ENCODE measurements at places on chromosomes 1 and 21.

DNA sequence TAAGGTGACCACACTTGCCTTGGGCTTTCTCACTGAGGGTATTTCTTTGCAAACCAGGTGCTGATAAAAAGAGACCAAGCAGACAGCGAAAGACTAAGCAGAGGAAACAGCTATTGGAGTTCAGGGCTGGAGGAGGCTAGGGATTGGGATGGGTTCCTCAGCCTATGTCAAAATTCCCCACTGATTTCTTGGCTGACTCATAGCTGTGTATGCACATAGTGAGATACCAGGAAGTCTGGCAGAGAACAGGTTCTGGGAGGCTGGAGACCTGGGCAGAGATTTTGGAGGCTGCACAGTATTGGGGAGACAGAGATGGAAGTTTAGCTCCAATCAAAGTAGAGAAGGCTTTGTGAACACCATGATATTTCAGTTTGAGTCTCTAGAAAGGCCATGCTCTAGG is 25.3 kb downstream of the YARS1 start:
- DNase-seq: no peak

DNA sequence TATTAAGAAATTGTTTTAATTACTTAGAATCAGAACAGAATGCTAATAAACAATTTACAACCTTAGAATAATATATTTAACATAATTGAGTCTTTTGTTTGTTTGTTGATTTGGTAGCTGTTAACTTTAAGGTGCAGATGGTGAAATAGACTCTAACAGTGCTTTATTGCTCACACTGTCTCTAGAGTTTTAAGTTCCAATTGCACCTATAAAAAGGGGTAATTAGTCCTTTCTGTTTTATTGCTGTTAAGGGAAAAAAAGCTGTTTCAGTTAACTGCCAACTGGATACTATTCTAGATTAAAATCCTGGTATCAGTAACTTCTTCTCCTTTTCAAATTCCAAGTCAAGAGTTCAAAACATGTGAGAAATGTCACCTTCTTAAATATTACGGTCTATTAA is 197.6 kb upstream of the TMPRSS15 start:
- DNase-seq: no peak

DNA sequence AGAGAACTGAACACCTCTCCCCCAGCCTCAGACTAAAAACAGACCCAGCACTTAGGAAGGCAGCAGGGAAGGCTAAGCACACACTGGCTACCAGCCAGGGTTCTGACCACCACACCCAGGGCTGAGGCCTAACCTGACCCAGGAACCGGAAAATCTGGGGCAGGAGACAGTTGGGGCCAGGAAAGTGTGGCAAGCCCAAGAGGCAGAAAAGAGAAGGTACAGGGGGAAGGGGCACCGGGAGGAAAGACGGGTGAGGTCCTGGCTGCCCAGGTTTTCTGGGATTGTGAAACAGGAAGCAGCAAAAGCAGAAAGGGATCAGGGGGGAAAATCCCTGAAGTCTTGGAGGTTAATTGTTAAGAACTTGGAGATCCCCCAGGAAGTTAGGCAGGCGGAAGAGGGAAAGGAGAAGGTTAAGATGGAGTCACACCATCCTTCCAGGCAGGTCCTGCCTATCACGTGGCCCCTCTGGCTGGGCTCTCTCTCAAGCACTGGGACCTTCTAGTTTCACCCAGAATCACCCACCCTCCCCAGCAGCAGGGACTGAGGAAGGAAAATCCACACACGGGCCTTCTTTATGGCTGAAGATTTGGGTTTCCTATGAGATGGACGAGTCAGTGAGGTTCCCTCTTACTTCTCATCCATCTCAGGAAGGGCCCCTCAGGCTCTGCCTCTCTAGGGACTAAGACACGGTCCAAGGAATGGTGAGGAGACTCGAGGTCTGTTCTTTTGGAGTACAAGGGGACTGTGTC is 2.6 kb downstream of the HDGF start:
- DNase-seq: no peak

DNA sequence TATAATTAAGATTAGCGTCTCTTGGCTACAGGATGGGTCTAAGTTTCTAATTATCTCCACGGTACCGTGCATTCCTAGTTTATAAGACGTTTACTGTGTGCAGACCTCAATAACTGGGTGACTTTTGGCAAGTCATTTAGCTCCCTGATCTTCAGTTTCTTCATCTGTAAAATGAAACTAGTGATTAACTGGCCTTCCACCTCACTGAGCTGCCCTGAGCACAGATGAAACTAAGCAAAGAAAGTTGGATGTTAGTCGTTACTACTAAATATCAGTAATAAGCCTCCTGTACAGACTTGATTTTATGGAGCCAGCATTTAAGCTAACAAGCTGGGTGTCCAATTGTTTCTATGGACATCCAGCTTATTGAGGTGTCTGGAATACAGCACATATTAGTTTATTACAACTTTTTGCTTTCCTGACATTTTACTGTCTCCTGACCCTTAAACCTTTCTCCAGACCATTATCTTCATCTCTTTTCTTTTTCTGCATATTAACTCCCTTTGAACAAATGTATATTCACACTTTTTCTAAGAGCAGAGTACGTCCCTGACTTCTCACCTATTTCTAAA is 1.1 kb downstream of the CR2 start:
- no peak for DNase-seq

- DNase-seq: no peak
These were observed 16.6 kb downstream of the CDKN2C start for GRCh38 chr1:50986653-50987052.

DNA sequence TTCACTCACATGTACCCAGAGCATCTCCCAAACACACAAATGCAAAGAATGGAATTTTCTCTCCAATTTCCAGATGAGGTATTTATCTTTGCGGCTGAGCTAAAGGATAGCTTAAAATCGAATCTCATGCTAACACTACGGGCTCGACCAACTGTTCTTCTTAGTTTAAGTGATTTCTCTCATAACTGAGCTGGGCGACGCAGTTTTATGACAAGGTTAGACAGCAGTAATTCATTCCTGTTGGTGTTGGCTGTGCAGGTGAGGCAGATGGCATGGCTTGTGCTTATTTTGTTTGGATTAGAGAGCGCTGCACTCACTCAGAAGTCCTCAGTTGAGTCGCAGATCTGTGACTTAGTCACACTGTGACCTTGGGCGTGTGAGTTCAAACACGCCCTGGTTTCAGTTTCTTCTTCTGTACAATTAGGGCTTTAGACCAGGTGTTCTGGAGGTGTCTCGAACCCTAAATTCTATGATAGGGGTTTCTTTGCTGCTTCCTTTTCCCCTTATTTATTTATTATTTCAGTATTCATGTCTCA is 41.5 kb upstream of the MRPS6 start:
- no peak for DNase-seq

DNA sequence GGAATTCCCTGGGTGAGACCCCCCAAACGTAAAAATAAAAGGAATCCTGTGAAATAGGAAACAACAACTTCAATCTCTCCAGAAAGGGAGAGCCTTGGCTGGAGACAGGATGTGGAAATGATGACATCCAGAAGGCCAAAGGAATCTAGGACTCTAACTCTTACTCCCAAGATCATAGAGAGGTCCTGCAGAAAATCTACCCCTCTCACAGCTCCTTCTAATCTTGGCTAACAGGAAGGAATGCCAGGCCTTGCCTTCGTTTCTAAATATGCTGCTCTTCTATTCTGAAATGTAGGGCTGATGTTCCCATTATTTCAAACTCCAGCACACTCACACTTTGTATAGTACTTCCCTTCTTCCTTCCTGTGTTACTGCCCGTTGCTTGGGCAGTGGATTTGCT is 40.7 kb downstream of the ARHGEF11 start:
- DNase-seq: no peak

GRCh38 chr1:21647431-21648351 is 21.5 kb downstream of the RAP1GAP start:
- DNase-seq: no peak

DNA sequence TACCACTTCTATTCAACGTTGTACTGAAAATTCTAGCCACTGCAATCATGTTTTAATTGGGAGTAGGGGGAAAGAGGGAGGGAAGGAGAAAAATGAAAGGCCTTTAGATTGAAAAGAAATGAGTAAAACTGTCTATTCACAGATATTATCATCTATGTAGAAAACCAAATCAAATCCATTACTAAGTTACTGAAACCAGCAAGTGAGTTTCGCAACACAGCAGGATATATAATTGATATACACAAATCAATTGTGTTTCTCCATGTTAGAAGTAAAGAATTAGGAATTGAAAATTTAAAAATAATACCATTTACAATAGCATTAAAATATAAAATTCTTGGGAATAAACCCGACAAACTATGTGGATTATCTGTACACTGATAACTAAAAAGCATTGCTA is 19.2 kb downstream of the SFT2D2 start:
- DNase-seq: no peak

DNA sequence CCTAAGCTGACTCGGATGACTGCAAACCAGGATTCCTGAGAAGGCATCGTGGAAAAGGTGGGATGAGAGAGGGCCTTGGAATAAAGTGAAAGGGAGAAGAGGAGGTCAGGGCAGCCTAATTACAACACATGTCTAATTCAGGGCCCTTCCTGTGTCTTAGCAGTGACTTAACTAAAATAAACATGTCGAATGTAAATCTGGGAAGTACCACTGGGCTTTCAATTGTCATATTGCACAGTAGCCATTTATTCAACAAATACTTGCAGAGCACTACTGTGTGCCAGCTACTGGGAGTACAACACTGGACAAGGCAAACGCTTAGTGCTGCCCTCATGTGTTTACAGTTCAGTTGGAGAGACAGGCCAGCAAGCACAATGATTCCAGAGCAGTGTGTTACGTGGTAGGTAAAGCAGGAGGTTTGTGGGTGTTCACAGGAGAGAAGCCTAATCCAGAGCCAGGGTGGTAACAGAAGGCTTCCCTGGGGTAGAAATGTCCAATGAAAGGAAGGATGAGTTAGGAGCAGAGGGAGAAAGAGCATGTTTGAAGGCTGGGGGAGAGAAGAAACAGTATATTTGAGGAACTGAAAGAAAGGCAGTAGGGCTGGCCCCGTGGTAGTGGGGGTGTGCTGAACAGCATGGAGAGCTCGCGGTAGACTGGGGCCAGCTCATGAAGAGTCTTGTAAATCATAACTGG is 38.0 kb upstream of the RASAL2 start:
- no peak for DNase-seq

- no peak for DNase-seq
These were observed 49.0 kb downstream of the MAGI3 start for GRCh38 chr1:113439277-113439670.

- DNase-seq: no peak
These were observed 1232.0 kb downstream of the KCNT2 start for GRCh38 chr1:195376190-195376589.

DNA sequence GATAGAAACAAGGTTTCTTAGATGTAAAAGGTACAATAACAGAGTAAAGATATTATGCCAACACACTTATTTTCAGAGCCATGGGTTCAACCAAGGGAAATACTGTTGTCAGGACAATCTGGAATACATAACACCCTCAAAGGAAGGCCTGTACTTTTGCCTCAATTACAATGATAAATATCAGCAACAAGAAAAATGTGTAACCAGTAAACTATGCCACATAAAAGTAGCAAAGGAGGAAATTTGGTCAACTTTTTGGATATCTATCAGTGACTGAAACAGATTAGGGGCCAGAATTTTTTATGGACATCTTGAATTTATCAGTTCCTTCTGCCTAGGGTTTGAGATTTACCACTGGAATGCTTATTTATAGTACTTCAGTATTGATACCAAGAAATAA is 24.6 kb upstream of the RAP1GAP start:
- DNase-seq: no peak

- DNase-seq: no peak
These were observed 29.9 kb downstream of the TP53BP2 start for GRCh38 chr1:223815865-223816264.

GRCh38 chr1:51301844-51302162 is 28.6 kb downstream of the TTC39A start:
- DNase-seq: no peak

- no peak for DNase-seq
These were observed 50.9 kb downstream of the SH3BGR start for GRCh38 chr21:39502631-39503030.

GRCh38 chr1:24743404-24744211 is 1.6 kb upstream of the CLIC4 start:
- DNase-seq: no peak

- no peak for DNase-seq
These were observed 76.2 kb downstream of the DISC1 start for GRCh38 chr1:231702804-231703203.

DNA sequence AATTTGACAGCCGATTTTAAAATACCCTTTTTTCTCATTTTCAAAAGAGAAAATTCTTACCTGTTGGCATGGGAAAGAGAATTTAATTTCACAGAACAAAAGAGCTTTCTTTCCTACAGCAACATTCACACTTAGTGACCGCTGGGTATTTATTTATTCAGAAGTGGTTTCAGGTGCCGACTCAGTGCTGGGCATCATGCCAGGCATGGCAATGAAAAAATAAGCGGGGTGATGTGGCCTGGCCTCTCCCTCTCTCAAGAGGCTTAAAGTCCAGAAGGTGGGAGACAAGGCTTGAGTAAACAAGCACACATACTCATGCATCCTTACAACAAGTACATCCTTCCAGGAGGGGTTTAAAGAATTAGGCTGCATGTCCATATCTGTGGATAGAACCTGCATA is 4.1 kb upstream of the PCP4 start:
- DNase-seq: no peak

- DNase-seq: no peak
These were observed 72.5 kb upstream of the MORC3 start for GRCh38 chr21:36247316-36248010.

- no peak for DNase-seq
These were observed 98.0 kb upstream of the C1orf105 start for GRCh38 chr1:172322219-172323061.

GRCh38 chr1:25945761-25946160 is 39.5 kb upstream of the STMN1 start:
- no peak for DNase-seq

DNA sequence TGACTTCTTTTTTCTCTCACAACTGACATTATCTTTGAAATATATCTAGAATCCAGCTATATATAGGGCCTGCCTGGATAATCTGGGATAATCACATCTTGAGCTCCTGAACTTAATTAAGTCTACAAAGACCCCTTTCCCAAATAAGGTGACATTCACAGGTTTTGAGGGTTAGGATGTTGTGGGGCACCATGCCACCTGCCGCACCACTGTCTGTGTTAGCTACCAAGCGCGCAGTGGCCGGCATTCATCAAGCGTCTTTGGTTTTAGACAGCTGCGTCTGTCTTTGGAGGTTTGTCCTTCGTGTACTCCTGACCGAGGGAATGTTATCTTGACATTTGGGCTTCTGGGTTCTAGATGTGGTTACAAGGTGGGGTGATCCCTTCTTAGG is 7.5 kb downstream of the TRAPPC10 start:
- no peak for DNase-seq

- no peak for DNase-seq
These were observed 8.2 kb downstream of the HMGN1 start for GRCh38 chr21:39340687-39341086.

DNA sequence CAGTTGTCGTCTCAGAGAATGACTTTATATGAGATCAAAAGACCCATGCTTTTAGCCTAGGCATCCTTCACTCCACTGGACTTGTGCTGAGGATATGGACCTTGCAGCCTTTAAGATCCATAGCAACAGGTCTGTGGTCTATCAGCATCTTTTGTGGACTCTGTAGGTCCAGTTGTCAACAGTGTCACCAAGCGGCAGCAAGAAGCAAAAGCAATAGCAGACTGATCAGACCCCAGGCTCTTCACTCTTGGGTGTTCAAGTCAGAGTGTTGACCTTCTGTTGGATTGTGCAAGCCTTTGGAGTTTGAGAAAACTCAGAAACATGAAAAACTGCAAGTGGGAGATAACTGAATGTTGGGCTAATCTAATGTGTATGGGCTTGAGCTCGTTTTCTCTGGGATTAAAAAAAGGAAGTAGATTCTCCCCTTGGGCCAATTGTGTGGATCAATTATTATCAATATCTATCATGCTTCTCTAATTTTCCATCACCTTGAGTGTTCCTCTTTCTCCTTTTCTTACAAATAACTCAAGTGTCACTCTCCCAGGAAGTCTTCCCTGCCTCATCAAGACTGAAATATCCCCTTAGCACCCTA is 144.2 kb downstream of the LYPLAL1 start:
- DNase-seq: no peak
